Renal pelvis (tissue), 12 donors: ENCODE measurements at places on chromosomes 1 and 21.

DNA sequence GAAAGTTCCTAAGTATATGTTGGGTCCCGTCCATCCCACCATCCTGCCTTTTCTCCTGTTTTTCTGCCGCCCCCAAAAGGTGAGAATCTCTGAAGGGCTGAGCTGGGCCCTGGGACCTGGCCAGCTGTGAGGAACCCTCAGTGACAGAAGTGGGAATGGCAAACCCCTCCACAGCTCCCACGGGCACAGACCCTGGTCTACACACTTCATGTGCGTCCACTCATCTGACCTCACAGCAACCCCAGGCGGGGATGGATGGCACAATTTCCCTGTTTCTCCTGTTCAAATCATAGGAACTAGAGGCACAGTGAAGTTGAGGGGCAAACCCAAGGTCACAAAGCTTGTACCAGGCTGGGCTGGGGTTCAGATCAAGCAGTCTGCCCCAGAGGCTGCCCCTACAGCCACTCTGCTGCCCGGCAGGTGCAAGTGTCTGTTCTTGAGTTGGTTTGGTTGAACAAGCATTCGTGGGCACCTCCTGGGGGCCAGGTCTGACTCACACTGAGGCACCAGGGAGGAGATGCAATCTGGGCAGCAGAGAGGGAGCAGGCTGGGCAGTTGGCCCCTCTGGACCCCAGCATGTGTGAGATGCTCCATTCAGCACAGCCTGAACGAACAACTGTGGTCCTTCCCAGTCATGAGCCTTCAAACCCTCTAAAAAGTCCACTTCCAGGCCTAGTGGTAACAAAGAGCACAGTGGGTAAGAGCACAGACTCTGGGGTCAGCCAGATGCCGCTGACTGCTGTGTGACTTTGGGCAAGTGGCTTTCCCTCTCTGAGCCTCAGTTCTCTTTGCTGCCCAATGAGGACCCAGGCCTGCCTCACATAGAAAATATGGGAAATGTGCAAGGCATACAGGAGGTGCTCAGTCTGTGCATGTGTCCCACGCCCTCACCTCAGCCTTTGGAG lies 4.0 kb downstream of the EDN2 start:
- no peak for DNase-seq

DNA sequence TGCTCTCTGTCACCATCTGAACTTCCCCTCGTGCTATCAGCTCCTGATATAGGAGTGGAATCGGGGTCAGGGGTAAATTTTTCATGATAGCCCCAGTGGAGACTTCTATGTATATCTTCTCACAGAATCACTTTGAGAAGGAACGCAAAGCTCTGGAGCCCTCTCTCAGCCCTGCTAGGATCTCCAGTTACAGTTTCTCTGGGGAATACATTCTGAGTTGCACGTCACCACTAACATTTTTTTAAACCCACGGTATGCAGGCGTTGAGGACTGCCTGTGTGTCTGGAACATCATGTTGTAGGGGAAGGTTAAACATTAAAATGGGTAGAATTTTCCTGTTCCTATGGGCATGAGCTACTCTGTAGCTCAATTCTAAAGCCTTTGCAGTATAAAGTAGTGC lies 116.4 kb upstream of the FAM78B start:
- no peak for DNase-seq

- DNase-seq: no peak
Measured at GRCh38 chr21:45550522-45551210, 8.4 kb upstream of the SLC19A1 start.

DNA sequence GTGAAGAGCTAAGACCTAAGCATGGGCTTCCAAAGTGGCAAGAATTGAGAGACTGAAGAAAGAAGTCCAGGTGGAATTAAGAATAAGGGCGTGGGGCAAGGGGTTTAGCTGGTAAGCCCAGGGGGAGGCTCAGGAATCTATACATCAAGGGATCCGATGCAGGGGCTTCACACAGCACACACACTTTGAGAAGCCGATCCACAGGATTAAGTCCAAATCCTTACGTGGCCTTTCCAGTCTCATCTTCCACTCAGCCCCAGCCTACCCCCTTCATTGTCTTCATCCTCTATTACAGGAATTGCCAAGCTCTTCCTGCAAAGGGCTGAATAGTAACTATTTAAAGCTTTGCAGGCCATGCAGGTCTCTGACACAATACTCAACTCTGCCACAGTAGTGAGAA lies 101.3 kb downstream of the TGFBR3 start:
- no peak for DNase-seq

DNA sequence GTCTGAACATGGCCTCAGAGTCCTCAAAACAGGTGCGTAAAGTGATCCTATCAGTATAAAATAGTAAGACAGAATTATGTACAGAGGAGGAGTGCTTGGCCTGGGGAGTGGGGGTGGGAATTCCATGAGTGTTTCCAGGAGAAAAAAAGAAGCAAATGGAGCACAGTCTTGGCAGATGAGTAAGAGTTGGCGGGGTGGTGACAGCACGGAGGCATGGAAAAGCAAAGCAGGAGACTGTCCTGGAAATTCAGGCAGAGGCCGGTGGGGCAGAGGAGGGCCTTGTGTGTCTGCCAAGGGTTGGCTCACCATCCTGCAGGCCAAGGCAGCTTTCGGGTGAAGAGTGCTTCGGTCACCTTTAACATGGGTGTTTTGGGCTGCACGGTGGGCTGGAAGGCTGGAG lies 63.4 kb downstream of the OPTC start:
- no peak for DNase-seq

DNA sequence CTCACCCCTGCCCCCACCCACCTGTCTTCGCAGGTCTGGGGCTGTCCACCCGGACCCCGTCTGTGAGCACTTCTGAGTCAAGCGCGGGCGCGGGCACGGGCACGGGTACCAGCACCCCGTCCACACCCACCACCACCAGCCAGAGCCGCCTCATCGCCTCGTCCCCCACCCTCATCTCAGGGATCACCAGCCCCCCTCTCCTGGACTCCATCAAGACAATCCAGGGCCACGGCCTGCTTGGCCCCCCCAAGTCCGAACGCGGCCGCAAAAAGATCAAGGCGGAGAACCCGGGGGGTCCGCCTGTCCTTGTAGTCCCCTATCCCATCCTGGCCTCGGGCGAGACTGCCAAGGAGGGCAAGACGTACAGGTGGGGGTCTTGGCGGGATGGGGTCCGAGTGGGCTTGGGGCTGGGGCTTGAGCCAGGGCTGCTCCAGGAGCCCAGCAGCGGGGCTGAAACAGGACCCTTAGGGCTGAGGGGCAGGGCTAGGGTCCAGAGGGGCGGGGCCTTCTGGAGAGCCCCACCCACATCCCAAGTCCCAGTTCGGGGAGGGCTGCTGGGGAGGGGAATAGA lies 23.9 kb downstream of the ZNF362 start:
- no peak for DNase-seq

- no peak for DNase-seq
Measured at GRCh38 chr1:155913969-155914757, 3.0 kb upstream of the RIT1 start.

GRCh38 chr1:170385750-170386149 lies 146.2 kb upstream of the GORAB start:
- DNase-seq: no peak

- no peak for DNase-seq
Measured at GRCh38 chr1:25744140-25744581, 55.8 kb upstream of the SELENON start.
